ENCODE measurements at places on chromosomes 3 and 15.

GRCh38 chr15:22808761-22809280 is 22.4 kb downstream of the NIPA1 start:
- no peak for DNase-seq

DNA sequence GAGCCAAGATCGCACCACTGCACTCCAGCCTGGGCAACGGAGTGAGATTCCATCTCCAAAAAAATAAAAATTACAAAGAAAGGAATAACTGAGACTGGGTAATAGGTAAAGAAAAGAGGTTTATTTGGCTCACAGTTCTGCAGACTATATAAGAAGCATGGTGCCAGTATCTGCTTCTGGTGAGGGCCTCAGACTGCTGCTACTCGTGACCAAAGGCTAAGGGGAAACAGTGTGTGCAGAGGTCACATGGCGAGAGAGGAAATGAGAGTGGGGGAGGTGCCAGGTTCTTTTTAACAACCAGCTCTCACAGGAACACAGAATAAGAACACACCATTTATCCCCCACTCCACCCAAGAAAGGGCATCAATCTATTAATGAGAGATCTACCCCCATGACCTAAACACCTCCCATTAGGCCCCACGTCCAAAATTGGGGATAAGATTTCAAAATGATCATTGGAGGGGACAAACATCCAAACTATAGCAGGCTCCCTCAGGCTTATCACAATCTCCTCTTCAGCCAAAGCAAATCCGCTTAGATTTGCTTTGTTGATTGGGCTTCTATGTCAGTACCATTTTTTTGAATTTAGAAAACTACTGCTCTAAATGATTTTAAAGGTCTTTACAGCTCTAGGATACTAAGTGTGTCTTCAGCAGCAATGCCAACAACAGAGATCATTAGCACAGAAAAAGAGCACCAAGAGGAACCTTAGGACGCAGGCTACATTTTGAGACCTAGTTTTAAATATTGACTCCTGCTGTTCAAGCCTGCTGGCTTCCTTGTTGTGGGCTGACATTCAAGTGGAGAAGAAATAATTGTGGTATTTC is 84.2 kb upstream of the TBL1XR1 start:
- DNase-seq = peak; percentile 20

- no peak for DNase-seq
These were observed 18.0 kb upstream of the CEP152 start for GRCh38 chr15:48828906-48829305.

DNA sequence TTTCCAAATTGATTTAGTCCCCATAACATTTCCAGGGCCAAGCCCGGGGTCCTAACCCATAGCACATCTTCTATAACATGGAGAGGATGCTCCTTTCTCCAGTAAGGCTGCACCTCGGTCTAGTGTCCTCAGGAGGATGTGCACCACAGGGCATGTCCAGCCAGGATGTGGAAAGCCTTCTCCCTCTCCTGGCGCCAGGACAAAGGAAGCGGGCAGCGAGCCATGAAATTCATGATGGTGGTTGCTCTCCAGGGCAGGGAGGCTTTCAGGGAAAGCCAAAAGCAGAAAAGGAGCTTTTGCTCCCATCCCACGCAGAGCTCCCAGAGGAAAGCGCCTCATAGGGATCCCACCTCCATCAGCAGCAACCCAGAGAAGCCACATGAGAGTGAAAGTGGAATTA is 220.0 kb downstream of the ADAMTSL3 start:
- no peak for DNase-seq

- DNase-seq = no peak
These were observed 83.0 kb downstream of the KLHL25 start for GRCh38 chr15:85711580-85712192.

DNA sequence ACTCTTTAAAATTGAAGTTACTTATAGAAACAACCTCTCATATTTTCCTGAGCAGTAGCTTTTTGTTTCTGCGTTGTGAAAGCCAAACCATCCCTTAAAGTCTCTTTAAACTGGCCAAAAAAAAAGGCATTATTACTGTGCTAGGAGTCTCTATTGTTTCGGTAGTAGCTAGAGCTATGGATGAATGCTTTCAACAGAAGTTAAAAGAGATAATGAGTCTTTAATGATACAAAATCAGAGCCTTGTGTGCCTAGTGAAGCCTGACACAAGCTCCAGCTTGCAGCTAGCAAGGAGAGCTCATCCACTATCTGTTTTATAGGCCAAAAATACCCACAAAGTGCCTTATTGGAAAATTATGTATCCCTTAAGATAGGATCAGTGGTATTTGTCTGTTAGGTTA is 360.4 kb upstream of the CDIN1 start:
- no peak for DNase-seq

GRCh38 chr3:140135461-140135860 is 200.5 kb downstream of the CLSTN2 start:
- no peak for DNase-seq

- DNase-seq = no peak
These were observed 5.1 kb downstream of the CHRD start for GRCh38 chr3:184384856-184385422.

DNA sequence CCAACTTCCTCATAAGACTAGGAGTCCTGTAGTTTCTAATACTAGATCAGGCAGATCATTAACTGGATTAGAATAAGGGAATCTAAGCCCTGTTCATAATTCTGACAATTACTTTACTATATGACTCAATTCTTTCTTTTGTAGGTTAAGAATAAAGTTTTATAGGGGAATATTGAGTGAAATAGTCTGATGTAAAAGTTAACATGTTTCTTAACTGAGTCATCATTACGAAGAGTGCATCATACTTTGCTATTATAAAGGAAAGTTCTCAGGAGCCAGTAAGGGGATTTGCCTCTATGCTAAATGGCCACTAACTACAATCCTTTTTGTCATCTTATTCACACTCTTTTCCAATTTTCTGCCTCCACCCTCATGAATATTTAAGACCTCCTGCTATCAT is 63.1 kb downstream of the POLQ start:
- no peak for DNase-seq

- no peak for DNase-seq
These were observed 58.4 kb upstream of the DCUN1D1 start for GRCh38 chr3:183038757-183039156.

GRCh38 chr3:81277853-81278252 is 483.6 kb downstream of the GBE1 start:
- no peak for DNase-seq

DNA sequence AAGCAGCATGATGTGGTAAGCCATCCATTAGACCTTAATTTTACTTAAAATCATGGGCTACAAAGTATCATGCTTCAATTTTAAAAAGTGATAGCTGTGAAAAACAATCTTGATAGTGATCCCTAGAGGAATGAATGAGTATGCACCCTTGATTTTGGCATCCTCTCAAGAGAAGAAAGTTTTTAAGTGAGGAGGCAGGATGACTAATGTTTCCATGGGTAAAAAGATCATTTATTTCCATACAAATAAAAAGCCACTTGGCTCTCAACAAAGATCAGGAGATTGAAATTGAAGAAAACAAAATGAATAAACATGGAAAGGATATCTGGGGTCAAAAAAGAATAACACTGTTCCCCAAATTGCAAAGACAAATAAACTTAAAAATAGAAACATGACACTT is 305.4 kb downstream of the MEX3B start:
- DNase-seq = no peak

- no peak for DNase-seq
These were observed 20.3 kb downstream of the PLSCR2 start for GRCh38 chr3:146449076-146449475.

DNA sequence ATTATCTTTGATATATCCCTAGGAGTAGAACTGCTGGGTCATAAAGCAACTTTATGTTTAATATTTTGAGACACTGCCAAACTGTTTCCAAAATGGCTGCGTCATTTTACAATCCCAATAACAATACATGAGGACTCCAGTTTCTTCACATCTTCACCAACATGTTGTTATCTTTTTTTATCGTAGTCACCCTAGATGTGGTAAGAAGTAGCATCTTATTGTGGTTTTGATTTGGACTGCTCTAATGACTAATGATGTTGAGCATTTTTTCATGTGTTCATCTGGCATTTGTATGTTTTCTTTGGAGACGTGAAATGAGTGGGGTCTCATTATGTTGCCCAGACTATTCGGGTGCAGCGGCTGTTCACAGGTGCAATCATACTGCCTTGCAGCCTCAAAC is 83.8 kb downstream of the MAP4 start:
- DNase-seq = no peak

DNA sequence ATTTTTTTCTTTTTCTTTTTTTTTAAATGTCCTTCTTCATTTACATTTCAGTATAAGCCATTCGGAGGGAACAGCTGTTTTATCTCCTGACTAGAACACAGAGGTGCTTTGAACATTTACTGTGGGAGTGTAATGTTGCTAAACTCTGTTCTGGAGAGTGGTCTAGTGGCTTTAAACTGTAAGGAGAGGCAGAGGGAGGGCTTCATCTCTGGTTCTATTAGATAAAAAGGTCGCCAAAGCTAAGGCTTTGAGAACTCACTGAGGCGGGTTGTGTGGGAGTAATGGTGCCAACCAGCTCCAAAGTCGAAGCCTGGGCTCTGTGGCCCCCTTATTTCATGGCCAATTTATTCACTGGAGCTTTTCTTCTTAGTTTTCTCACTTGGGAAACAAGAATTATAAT is 133.2 kb downstream of the ANXA2 start:
- DNase-seq = no peak

GRCh38 chr3:64518496-64518895 is 169.3 kb downstream of the ADAMTS9 start:
- DNase-seq = no peak

DNA sequence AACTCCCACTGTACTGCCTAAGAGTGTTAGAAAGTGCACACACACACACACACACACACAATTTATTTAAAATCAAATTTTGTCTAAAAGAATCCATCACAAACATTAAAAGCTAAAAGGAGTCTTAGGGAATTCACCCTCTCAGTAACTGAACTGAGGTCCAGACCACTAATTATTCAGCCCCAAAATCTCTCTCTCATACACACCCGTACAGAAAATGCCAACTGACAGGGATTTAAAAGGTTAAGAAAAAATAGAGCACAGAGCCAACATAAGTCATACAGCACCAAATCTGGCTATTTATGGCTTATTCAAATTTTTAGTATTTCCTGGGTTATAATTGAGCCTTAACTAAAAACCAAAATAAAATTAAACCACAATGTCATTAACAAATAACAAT is 20.7 kb downstream of the GBE1 start:
- no peak for DNase-seq

DNA sequence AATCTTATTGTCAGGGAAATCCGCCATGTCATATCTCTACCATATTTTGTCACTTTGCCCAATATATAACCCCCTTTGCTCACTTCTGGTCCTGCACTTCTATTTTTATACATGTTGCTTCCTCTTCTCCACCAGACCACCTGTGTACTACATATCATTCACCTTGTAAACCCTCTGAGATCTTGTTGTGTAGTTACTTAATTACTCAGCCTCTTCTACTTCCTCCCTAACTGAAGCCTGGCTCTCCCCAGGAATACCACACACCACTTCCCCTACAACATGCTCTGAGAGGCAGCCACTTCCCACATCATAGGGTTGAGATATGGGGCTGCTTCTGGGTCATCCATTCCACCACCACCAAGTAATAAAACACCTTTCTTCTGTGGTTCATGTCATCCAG is 10.0 kb downstream of the HEXA start:
- DNase-seq = peak; percentile 42

- no peak for DNase-seq
These were observed 38.8 kb upstream of the SV2B start for GRCh38 chr15:91061230-91061629.

- DNase-seq = no peak
These were observed 1.4 kb downstream of the MAP6D1 start for GRCh38 chr3:183823963-183824362.

Measured in CD4-positive, alpha-beta T cell treated with Interleukin-4 for 1 hour (primary cell).